MCF 10A (cell line): ENCODE measurements at places on chromosomes 5 and 9. TPM values are rescaled to one million over a fixed set of nuclear protein-coding genes. Genes with fewer than 3 reads are reported as not detected.

DNA sequence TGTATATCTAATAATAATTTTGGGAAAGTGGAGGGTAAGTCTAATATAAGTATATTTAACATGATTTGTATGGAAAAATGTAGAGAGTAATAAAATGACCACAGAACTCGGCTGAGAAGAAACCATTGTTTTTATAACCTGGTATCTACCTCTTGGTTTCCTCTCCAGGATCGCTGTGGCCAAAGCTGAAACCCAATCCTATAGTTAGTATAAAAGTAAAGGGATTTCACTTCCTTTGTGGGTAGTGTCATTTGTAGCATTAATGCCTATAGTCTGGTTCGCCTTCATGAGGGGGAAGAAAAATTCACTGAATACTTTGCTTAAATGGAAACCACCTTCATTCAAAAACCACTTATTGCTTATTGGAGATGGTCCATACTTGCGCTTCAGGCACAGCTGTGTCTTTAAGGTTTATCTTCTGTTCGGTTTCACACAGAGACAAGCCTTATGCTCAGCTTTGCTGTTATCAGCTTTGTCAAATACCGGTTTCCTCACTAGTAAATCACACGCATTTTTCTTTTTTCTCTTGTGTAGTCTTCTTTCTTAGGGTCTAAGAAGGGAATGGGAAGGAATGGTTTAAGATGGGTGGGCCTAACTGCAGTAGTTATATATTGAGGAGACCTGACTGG is 12.1 kb downstream of the PIK3R1 start:
- H3K27me3 ChIP-seq, result no peaks in the 10 kb centered on the region
- H3K4me1 ChIP-seq, result peaks cover 83% of the 10 kb centered on the region
- H3K27ac ChIP-seq, result peak overlapping the region; percentile 19

SERF1B gene
- 21.0 and 26.7 TPM in 2 replicates for total RNA-seq

GRCh38 chr5:133928587-133929393 is 39.6 kb downstream of the C5orf15 start:
- no peaks in the 10 kb centered on the region for H3K36me3 ChIP-seq
- peaks cover 21% of the 10 kb centered on the region for H3K27me3 ChIP-seq
- H3K27ac ChIP-seq, result no peak overlapping the region
- no peaks in the 10 kb centered on the region for H3K4me1 ChIP-seq

SOX30 gene
- 0.15 TPM in 1 of 2 replicates, not detected in the other for total RNA-seq

DNA sequence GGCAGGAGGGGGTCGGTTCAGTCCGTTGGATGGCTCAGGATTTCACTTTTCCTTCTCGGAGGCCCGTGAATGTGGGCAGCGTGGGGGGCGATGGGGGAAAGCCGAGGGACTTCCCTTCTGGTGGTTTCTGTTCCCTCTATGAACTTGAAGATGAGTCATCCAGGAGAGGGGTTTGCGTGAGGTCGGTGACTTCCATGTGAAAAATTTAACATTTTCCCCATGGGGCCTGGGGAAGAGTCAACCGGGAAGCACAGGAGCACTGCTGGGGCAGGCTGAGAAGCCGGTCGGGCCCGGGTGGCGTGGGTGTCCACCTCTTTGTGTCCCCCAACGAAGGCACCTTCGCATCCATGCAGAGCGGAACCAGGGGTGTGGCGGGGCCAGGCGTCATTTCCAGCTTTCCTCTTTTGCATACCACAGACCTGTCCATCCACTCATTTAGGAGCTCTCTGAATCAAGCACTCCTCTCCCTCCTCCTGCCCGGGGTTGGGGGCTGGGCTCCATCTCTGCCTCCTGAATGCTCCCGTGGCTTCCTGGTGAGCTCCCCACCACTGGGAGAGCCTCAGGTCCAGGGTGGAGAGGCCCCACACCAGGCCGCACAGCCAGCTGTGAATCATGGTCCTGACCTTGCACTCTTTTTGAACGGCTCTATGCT is 68.4 kb downstream of the ANKRD33B start:
- H3K27me3 ChIP-seq, result no peaks in the 10 kb centered on the region
- H3K4me1 ChIP-seq, result peaks cover 41% of the 10 kb centered on the region
- no peak overlapping the region for H3K4me3 ChIP-seq
- peaks cover 6% of the 10 kb centered on the region for H3K36me3 ChIP-seq
- H3K27ac ChIP-seq, result no peak overlapping the region

OTULINL gene
- total RNA-seq, result not detected in 2 replicates

DNA sequence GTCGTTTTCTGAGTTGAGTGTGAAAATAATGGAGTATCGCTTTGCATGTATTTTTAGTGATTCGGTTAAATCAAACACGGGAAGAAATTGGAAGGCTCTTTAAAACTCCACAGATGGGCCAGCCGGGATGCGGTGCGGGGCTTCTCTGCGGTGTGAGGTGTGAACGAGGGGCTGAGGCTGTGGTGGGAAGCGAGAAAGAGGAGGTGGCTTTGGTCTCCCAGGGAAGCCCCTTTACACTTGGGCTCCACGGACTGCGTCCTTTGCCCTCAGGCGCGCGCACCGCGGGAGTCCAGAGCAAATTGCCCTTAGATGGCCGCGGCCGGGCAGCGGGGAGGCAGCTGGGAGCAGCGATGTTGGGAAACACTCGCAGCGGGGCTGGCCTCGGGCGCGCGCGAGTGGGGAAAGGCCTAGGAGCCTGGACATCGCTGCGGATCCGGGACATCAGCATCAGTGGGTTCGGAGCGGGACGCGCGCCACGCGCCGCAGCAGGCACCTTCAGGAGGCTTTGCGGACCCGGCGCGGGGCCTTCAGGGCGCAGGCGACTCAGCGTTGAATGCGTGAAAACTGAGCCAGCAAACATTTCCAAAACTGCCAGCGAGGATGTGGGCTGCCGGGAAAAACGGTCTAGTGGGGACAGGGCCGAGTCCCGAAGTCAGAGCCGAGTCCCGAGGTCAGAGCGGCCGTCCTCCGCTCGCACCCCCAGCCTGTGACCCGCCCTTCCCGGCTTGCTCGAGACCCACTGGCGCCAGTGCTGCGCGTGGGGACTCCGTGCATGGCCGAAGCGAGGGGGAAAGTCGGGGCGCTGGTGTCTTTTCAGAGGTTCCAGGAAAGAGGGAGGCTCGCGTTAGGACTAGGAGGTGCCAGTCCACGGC is 6.5 kb downstream of the IRX1 start:
- peaks cover 32% of the 10 kb centered on the region for H3K36me3 ChIP-seq
- no peaks in the 10 kb centered on the region for H3K27me3 ChIP-seq
- H3K4me3 ChIP-seq, result no peak overlapping the region
- peaks cover 19% of the 10 kb centered on the region for H3K4me1 ChIP-seq
- DNase-seq, result no peak
- H3K27ac ChIP-seq, result no peak overlapping the region

CKS2 gene
- total RNA-seq, result 82.2 and 90.4 TPM in 2 replicates

ELOVL7 gene
- total RNA-seq, result 10.3 and 14.3 TPM in 2 replicates

DNA sequence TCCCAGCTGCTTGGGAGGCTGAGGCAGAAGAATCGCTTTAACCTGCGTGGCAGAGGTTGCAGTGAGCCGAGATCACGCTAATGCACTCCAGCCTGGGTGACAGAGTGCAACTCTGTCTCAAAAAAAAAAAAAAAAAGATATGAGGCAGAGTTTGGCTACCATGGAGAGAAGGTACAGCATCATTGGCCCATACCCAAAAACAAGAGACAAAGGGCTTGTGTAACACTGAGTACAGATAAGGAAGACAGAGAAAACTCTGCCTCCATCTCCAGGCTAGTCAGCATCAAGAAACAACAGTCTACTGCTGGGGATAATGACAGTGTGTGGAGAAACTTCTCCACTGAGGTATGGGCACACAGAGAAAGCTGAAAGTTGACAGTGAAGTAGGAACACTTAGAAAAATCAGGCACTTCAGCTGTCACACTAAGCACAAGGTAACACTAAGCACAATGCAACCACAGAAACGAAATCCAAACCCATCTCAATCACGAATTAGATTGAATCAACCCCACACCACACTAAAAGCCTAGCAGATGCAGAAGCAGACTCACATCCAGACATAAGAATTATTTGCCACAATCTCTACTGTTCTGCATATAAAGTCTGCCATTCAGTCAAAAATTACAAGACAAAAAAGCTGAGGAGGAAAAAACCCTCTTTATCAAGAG is 10.5 kb downstream of the PJA2 start:
- peaks cover 18% of the 10 kb centered on the region for H3K36me3 ChIP-seq
- peaks cover 10% of the 10 kb centered on the region for H3K4me1 ChIP-seq
- no peaks in the 10 kb centered on the region for H3K27me3 ChIP-seq
- DNase-seq, result no peak

DNA sequence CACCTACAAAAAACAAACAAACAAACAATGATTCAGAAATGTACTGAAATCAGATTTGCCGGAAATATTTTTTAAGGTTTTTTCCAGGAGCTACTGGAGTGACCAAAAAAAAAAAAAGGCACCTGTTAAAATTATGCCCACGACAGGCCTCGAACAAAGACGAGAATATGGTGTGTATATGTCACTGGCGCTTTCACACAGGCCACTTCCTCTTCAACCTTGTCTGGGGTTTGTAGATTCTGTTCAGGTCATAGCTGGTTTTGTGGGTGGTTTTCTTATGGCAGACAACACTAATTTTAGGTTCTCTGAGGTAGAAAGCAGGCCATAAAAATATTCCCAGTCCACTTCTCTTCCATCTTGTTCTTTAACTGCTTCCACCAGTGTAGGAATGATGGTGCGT is 7.0 kb downstream of the NDUFB6 start:
- H3K4me1 ChIP-seq, result peaks cover 6% of the 10 kb centered on the region
- H3K36me3 ChIP-seq, result peaks cover 54% of the 10 kb centered on the region
- H3K27me3 ChIP-seq, result no peaks in the 10 kb centered on the region
- no peak overlapping the region for H3K27ac ChIP-seq
- DNase-seq, result no peak
- H3K4me3 ChIP-seq, result no peak overlapping the region

DNA sequence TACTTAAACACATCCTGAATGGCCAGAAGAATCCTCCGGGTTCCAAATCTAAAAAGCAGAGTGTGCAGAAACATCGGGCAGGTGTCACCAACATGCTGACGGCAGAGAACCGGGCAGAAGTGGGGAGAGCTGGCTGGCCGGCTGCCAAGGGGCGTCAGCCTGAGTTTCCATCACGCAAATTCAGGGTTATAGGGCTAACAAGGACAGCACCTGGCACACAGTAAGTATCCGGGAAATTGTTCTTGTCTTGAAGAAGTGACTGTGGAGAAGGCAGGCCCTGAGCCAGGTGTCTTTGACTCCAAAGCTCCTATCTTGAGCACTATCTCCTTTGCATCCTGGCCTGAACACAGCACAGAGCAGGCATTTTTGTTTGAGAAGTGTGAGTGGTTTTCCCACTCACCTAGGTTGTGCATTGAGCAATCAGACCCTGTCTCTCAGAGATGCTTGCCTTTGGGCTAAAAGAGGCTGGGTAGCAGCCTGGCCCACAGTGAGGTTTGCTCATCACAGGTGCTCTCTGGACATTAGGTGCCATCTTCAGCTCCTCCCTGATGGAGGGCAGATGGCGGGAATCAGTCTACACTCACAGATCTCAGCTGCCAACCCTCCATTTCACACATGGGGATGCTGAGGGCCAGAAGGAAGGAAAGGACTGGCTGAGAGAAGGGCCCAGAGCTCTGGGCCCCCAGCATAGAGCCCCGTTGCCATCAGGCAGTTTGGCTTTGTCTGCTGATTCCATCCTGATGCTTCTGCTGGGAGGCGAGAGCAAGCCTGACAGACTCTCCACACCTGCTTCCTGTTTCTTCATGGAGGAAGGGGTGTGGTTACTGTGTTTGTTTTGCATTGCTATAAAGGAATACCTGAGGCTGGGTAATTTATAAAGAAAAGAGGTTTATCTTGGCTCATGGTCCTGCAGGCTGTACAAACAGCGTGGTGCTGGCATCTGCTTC is 52.8 kb downstream of the WHRN start:
- H3K36me3 ChIP-seq, result no peaks in the 10 kb centered on the region
- H3K4me1 ChIP-seq, result no peaks in the 10 kb centered on the region
- H3K27ac ChIP-seq, result no peak overlapping the region
- H3K27me3 ChIP-seq, result no peaks in the 10 kb centered on the region
- H3K4me3 ChIP-seq, result no peak overlapping the region
- DNase-seq, result no peak

DNA sequence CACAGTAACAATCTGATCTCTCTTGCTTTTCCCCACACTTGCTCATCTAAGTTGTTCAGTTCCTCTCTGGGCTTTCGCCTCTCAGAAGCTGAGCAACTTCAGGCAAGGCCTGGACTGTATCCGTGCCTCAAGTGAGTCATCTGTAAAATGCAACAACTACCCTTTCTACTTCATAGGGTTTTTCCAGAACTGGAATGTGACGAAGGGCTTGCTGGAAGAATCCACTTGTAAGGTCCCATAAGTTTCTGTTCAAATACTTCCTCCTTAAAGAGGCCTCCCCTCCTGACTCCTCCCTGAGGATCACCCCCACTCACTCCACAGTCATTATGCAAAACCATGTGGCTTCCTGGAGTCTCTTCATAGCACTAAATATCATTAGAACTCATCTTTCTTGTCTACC is 17.5 kb upstream of the INSYN2B start:
- no peaks in the 10 kb centered on the region for H3K27me3 ChIP-seq
- H3K4me1 ChIP-seq, result no peaks in the 10 kb centered on the region
- H3K27ac ChIP-seq, result no peak overlapping the region
- H3K36me3 ChIP-seq, result no peaks in the 10 kb centered on the region

GRCh38 chr9:120151149-120151548 is 428.8 kb downstream of the CDK5RAP2 start:
- H3K36me3 ChIP-seq, result no peaks in the 10 kb centered on the region
- no peak for DNase-seq
- no peaks in the 10 kb centered on the region for H3K4me1 ChIP-seq
- H3K27me3 ChIP-seq, result no peaks in the 10 kb centered on the region
- no peak overlapping the region for H3K27ac ChIP-seq

PPP2R2B gene
- total RNA-seq, result 0.54 TPM in 1 of 2 replicates, not detected in the other

SUSD3 gene
- not detected in 2 replicates for total RNA-seq

DNA sequence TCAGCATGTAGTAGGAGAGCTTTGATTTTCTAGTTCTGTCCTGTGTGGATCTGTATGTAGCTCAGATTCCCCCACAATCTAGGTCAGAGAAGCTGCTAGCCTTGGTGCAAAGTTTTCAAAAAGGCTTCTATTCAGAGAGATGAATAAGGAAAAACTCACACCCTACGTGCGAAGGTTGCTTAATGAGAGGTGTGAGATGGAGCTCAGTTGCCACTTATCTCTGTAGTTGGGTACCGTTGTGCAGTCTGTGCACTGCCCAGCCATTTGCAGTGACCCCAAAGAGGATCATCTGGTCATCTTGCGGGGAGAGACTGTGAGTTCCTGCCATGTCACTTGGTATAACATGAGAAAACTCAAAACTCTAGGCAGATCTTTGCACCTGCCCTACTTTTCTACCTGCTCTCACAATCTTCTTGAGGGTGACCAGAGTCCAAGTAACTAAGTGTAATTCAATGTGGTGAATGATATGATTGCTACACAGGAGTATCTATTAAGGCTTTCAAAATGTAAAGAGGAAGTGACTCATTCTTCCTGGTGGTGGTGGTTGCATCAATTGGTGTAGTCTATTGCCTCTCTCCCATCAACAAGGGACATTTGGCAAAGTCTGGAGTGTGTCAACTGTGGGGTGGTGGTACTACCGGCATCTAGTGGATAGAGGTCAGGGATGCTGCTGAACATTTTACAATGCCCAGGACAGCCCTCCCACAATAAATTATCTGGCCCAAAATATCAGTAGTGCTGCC is 65.2 kb downstream of the TMC1 start:
- no peaks in the 10 kb centered on the region for H3K36me3 ChIP-seq
- DNase-seq, result peak; percentile 98
- H3K4me1 ChIP-seq, result peaks cover 38% of the 10 kb centered on the region
- H3K27ac ChIP-seq, result peak overlapping the region; percentile 29
- H3K27me3 ChIP-seq, result no peaks in the 10 kb centered on the region

GFPT2 gene
- 8.2 and 15.7 TPM in 2 replicates for total RNA-seq

GRCh38 chr5:66151030-66151429 is 6.9 kb downstream of the SREK1 start:
- no peak overlapping the region for H3K4me3 ChIP-seq
- DNase-seq, result no peak
- H3K27me3 ChIP-seq, result no peaks in the 10 kb centered on the region
- peaks cover 8% of the 10 kb centered on the region for H3K36me3 ChIP-seq
